Esophagus squamous epithelium (tissue), 5 donors: ENCODE measurements at places on chromosomes 3 and 15. TPM values are rescaled to one million over a fixed set of nuclear protein-coding genes. Genes with fewer than 3 reads are reported as not detected.

KIF15 gene
- 6.2 TPM for total RNA-seq

GRCh38 chr3:159443266-159443665 is 545.4 kb upstream of the IL12A start:
- DNase-seq: no peak

HDAC11 gene
- 10.5 TPM for total RNA-seq

UPK1B gene
- total RNA-seq: 0.26 TPM
